ENCODE measurements at places on chromosomes 6 and 20.

DNA sequence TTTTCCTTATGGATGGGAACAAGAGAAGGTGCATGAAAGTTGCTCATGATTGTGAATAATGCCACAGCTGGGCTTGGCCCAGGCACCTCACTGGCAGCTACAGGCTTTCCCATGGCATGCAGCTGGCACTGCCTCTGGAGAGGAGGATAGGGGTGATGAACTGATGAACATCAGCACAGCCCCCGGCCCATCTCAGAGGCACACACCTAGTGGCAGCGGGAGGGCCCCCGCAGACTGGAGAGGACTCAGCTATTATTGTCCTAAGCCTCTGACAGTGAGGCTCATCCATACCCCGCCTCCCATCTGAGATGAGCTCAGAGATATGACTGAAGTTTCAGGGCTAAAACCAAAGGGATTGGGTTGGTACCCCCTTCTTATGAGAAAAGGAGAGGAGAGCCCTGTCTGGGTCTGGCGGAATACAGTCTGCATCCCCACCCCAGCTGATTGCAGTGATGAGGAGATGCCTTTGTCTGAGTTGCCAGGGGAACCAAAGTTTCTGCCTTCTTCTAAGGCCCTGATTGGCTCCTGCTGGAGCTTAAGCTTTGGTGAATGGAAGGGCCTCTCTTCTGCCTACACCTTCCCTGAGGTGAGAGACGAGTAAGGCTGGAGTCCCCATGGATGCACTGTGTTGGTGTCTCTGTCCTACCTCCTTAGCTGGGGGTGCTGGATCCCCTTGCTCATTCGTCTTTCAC lies 27.6 kb upstream of the EPB41L1 start:
- no peak for DNase-seq

- DNase-seq = no peak
Measured at GRCh38 chr6:57097596-57097995, 7.6 kb downstream of the ZNF451 start.

- no peak for DNase-seq
Measured at GRCh38 chr6:138289739-138290138, 71.4 kb upstream of the PBOV1 start.

DNA sequence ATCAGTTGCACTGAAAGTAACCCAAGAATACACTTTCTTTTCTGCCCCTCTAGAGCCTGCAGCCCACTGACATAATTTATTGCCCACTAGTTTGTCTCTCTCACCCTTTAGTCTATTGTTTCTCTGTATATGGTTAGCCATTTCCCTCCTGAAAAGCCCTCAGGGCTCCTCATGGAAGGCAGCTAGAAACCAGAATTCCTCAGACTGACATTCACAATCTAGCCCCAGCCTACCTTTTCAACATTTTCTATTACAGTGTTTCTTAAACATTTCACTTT lies 21.4 kb upstream of the PAQR8 start:
- DNase-seq = no peak

DNA sequence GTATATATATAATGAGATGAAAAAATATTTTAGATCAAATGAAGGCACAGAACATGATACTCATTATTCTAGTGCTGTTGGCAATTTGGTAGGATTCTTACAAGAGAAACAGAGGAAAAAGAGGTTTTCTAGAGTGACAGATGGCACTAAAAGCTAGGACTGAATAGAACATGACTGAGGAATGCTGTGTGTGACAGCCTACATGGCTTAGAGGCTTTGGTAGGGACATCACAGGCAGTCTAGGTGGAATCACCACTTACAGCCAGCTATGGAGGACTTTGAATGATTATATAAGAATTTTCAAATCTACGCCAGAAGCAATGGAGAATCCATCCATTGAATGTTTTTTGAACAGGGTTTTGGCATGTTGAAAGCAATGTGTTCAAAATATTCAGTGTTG lies 52.8 kb downstream of the TPD52L1 start:
- no peak for DNase-seq

DNA sequence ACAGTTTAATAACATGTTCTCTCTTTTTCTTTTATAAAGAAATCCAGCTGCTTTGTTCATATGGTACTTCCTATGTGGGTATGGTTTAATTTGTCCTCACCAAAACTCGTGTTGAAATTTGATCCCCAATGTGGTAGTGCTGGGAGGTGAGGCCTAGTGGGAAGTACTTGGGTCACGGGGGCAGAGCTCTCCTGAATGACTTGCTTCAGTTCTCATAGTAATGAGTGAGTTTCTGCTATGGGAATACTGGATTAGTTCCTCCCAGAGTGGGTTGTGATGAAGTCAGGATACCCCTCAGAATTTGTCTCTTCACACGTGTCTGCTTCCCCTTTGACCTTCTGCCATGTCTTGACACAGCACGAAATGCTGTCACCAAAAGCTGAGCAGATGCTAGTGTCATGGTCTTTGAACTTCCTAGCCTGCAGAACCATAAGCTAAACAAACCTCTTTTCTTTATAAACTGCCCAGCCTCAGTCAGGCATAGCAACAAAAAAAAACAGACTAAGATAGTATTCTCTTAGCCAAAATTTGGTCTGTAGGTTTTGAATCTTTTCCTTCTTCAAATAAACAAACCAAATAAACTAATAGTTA lies 87.8 kb upstream of the HS3ST5 start:
- no peak for DNase-seq

DNA sequence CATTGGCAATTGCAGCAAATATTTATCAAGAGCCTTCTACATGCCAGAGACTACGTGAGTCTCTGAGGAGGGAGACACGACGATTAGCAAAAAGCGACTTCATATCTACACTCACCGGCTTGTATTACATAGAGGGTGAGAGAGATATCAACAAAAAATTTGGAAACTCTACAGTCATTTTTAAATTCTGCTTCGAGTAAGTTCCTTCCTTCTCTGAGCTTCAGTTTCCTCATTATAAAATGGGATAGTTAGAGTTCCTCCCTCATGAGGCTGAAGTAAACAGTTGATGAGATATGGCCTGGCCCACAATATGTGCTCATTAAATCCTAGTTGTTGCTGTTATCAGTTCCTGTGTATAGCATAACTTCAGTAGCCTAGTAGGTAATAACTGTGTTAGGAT lies 64.1 kb upstream of the SIRPA start:
- no peak for DNase-seq
